Lower lobe of right lung (tissue), 2 donors: ENCODE measurements at places on chromosomes 1 and 21. TPM values are rescaled to one million over a fixed set of nuclear protein-coding genes. Genes with fewer than 3 reads are reported as not detected.
A peak's percentile ranks its signal among the peaks of the same experiment; 100 is the strongest.

Gene GPR153
- total RNA-seq: 16.6 TPM

DNA sequence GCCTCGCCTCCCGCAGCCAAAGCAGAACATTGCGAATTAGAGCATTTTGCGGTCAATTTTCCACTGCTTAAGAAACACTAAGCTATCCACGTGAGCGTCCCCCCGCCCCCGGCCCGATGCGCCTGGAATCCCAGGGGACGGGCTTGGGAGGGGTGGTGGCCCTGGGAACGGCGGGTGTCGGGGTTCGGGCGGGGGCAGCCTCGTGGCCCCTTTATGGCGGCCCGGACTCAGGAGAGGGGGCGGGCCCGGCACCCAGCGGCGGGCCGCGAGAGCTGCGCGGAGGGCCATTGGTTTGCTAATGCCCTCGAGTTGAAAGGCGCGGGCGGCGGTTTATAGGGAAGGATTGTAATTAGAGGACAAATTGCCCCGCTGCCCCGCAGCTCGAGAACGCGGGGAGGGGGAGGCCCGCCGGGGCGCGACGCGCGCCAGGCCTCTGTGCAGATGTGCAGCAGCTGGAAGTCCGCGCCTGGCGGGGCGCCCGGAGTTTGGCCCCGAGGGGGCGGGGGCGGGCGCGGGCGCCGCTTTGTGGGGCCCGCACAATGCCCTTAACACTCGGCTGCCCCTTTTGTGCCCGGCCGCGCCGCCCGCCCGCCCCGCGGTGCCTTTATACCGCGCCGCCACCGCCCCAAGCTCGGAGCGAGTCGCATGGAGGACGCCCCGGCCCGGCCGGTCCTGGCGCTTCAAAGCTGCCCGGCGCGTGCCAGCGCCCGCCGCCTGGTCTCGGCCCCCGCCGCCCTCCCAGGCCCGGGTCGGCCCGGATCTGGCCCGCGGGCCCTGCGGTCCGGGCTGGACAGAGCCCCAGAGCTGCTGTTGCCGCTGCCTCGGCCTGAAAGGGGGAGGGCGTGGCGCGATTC is 1.9 kb upstream of the HES3 start:
- DNase-seq: no peak

DNA sequence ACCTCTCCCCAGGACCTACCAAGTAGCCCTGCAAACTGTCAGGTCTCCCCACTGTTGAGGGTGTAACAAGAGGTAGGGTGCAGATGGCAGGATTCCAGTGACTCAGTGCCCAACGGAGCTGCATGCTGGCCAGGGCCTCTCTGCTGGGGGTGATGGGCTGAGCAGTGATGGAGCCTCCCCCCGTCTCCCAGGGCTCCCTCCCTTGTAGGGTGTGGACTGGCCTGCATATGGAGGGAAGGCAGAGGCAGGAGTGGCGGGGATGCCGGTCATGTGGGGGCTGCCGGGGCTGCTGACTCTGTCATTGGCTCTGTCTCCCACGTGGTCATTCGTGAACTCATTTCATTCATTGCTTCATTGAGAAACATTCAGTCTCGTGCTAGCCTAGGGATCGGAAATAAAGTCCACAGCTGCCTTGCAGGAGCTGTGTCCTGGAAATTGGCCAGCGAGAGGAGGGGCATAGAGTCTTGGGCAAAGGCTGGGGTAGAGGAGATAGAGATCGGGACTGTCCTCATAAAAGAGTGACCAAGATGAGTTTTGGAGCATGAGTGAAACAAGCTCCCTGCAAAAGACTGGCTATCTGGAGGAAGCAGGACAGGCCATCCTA is 22.9 kb upstream of the DISP3 start:
- DNase-seq: no peak

GRCh38 chr1:229874136-229874535 is 192.9 kb upstream of the GALNT2 start:
- no peak for DNase-seq

GRCh38 chr1:245260110-245260882 is 105.5 kb downstream of the KIF26B start:
- no peak for DNase-seq

DNA sequence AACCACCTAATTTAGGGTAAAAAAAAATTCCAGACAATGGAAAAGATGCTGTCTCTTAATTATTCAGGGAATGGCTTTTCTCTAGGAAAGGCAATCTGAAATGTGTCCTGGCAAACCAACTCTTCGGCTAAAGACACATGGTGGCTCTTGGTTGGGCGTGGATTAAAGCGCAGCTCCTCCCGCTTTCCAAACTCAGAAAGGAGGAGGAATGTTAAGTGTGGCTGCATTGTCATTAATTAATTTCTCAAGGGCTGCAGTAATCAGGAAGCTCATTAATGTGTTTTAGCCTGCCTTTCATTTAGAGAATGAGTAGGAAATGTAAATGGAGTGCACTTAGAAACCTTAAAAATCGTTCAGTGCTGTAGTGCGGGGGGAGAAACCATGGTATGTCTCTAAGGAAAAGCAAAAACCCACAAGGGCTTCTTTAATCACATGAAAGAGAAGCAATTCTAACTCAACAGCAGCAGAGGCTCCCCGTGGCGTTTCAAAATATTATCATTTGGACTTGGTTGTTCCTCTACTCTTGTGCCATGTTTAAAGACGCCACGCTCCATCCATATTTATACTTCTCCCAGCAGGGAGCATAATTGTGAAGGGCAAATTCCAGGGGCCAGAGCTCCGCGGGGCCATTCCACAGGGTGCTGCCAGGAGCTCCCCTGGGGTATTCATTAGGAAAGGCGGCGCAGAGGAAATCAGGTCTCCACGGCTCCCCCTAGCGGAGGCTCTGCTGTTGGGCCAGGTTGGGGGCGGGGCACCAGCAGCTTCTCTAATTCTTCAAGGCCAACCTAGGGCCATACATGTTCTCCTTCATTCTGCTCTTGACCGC is 91.9 kb upstream of the SSX2IP start:
- peak; percentile 78 for DNase-seq

- no peak for DNase-seq
Measured at GRCh38 chr1:97905141-97905940, 15.5 kb downstream of the DPYD start.

DNA sequence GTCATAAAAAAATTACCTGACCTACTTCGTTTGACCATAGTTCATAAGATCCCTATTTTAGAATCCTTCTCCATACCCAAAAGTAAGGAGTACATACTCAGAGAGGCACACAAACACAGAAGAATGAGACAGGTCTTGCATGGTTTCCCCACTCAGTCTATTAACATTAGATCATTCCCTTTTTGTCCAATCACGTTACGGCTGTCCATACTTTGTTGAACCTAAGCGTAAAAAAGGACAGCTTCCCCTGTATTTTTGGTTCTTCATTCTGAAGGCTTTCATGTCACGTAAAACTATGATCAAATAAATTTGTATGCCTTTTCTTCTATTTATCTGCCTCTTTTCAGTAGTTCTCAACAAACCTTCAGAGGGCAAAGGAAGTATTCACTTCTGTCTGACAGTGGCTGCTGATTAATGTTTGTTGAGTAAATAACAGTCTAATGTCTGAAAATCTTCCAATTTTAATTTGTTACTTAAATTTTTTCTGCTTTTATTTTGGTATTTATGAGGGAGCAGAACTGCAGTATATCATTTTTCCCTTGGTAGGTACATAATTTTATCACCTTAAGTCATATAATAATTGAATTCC is 16.4 kb downstream of the PKN2 start:
- DNase-seq: no peak

GRCh38 chr21:27047283-27047657 is 80.4 kb upstream of the ADAMTS5 start:
- DNase-seq: no peak

DNA sequence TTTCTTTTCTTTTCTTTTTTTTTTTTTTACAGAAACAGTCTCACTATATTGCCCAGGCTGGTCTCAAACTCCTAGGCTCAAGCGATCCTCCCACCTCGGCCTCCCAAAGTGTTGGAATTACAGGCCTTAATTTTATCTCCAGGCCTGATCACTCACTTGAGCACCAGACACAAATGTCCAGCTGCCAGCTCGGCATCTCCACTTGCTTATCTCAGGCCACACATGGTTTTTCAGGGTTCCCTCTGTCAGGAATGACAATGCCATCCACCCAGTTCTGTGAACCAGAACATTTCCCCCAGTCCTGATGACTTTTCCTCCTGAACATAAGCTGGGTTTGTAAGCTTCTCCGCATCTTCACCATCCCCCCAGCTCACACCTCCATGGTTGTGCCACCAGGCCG is 44.6 kb upstream of the ZNF281 start:
- DNase-seq: no peak

GRCh38 chr1:1322418-1322817 is 2.0 kb downstream of the INTS11 start:
- no peak for DNase-seq

- no peak for DNase-seq
Measured at GRCh38 chr1:181604482-181605249, 121.3 kb downstream of the CACNA1E start.

Gene OR14A16
- total RNA-seq: not detected

DNA sequence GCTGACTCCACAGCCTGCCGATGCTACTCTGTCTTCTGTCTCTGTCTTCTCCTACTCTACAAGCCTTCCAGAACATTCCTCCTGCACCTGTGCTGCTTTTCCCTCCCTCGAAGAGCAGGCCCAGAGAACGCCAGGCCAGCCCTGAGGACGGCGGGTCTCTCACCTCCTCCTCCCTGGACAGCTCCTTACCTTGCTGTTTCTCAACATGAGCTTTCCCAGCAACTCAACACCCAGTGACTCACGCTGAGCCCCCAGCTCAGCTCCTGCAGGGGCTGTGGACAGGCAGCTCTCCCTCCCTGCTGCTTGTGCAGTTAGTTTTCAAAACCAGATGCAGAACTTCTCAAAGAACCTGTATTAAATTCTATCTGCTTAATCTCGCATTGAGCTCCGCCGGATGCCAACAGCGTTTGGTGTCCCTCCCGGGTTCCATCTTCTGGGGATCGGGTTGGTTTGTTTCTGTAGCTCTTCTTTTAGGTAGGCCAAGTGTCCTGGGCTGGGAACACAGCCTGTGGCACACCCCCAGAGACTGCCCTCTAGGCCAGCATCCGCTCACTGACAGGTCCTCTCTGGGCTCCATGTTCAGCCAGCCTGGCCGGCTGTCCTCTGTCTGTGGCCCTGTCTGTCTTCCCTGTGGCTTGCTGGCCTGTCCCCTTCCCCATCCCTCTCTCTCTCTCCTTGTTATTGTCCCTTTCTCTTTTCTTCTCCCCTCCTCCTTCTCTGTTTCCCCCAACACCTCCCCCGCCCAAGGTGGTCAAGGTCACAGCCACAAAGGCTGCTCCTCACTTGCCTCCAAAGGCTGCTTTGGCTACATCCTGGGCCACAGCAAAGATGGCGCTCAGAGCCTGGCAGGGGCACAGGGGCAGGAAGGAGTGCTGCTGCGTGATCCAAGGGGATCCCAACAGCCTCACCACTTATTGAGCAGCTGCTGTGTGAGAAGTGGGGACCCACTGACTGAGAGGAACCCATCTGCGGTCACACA is 391.0 kb downstream of the MATN1 start:
- DNase-seq: no peak

DNA sequence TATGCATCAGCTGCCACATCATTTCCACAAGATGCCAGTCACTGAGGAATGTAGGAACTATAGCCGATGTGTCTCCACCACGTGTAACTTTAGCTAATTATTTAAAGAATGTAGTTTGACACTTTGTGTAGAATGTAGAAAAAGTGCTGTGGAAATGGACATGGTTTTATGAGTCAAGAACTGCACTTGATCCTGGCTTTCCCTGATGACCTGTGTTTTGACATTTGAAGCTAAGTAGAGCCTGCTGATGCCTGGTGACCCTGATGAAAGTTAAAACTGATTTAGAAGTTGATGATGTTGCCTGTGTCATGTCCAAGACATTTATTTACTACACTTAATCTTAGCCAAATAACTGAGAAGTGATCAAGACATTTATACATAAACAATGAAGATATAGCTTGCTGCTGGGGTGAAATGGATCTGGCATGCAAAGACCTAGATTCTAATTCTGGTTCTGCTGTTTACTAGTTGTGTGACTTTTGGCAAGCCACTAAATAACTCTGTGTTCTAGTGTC is 4.4 kb upstream of the OSBPL9 start:
- DNase-seq: no peak

- DNase-seq: no peak
Measured at GRCh38 chr1:31688233-31688918, 15.4 kb downstream of the COL16A1 start.

- no peak for DNase-seq
Measured at GRCh38 chr1:78377356-78377928, 113.3 kb upstream of the PTGFR start.

Gene CYP4X1
- total RNA-seq: 12.8 TPM

Gene ADAM30
- total RNA-seq: not detected

GRCh38 chr21:14259747-14260146 is 43.8 kb downstream of the RBM11 start:
- DNase-seq: no peak

Gene GNAT2
- not detected for total RNA-seq

Gene PLXNA2
- 83.9 TPM for total RNA-seq

DNA sequence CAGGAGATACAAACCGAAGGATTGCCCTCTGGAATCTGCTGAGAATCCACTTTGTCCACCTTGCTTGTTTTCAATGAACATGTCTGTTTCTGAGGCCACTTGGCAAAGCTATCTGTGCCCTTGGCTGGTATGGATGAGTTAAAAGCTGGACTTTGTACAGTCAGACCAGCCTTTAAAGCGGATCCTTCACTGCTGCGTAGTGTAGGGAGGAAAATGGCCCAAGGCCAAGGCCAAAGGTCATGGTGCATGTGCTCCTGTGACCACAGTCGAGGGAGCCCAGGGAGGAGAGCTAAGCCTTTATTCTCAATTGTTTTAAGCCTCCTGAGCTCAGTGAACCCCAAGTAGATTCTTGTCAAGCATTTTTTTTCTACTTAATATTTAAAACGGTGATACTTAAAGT is 37.0 kb downstream of the KCNJ15 start:
- no peak for DNase-seq

Gene FCRL5
- total RNA-seq: 1.2 TPM

Gene OR2C3
- total RNA-seq: 0.06 TPM

- DNase-seq: no peak
Measured at GRCh38 chr21:44019568-44019958, 7.5 kb downstream of the TRAPPC10 start.

DNA sequence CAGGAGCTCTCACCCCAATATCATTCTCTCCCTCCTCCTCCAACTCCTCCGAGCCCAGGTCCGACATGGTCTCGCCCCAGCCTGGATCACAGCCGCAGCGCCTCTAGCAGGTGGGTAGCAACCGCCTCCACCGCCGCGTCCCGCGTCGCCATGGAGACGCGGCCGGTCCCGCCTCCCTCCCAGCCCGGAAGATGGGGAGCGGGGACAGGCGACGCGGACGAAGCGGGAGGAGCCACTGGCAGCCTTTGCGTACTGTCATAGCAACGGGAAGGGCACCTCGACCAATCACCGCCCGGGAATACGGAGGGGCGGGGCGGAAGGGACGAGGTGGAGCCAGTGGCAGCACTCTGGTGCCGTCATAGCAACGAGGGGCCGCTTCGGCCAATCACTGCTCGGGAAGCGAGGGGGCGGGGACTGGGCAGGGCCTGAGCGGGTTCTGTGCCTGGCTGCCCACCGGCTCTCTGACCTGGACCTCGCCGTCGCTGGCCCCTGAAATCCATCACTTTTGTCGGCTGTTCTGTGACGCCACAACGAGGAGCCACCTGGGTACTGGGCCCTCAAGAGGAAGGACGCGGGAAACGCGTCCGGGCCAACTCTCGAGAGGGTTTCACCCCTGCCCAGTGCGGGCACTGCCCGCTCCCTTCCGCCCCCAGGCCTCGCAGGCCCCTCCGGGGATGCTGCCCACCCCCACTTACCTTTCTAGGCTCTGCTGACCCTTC is at the start of gene RSPH1:
Gene RSPH1 (minus strand): TSS at position 105 of the 719 bp plus-strand sequence. CDS start 38 bp downstream, at position 67.
- DNase-seq: peak; percentile 99

- no peak for DNase-seq
Measured at GRCh38 chr1:207243442-207244408, 77.8 kb upstream of the CD55 start.

Gene PNRC2
- total RNA-seq: 111 TPM
